ENCODE measurements at places on chromosomes 5 and 9. TPM values are rescaled to one million over a fixed set of nuclear protein-coding genes. Genes with fewer than 3 reads are reported as not detected.

- no peak for DNase-seq
Measured at GRCh38 chr9:82890865-82891264, 172.1 kb downstream of the RASEF start.

The CBY3 gene
- not detected for total RNA-seq

- DNase-seq, result no peak
Measured at GRCh38 chr5:92886751-92887150, 694.3 kb downstream of the NR2F1-AS1 start.

- DNase-seq, result no peak
Measured at GRCh38 chr9:5231212-5231611, at the start of gene INSL4. Gene INSL4, plus strand, starts transcription at chr9:5231419. Its CDS starts 105 bp downstream, at chr9:5231524.

GRCh38 chr5:137507150-137507549 lies 8.0 kb upstream of the SPOCK1 start:
- no peak for DNase-seq

DNA sequence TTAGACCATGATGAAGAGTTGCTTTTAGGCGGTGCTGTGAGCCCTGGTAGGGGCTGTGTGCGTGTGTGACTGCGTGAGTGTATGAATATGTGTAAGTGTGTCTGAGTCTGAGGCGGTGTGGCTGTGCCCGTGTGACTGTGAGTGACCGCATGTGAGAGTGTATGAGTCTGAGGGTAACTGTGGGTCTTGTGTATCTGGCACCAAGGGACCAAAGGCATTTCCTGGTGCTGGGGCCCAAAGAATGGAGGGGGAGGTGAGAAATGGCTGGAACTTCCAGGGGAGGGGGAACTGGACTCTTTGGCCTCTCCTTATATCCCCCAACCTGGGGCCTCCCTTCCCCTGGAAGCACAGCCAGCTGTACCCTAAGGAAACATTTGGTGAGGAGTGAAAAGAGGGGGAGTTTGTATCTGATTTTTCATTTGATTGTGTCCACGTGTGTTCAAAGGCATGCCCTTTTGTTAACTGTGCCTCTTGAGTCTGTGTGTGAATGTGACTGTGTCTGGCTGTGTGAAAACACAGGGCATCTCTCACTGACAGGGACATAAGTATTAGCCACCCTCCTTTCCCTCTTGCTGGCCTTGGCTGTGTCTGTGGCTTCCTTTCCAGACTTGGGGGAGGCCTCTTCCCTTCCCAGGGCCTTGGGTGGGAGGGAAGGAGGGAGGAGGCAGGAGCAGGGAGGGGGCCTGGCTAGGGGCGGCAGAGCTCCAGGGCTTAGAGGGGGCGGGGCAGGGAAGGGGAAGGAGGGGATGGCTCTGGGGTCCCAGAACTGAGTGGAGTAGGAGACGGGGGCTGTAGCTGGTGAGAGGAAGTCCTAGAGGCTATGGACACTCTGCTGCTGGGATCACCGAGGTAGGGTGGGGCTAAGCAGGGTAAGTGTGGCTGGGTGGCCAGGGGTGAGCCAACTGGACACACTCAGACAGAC lies 1.4 kb downstream of the IL11RA start:
- peak; percentile 32 for DNase-seq

- peak; percentile 68 for DNase-seq
Measured at GRCh38 chr5:73122875-73123810, 2.8 kb downstream of the TMEM171 start.

- no peak for DNase-seq
Measured at GRCh38 chr5:168128111-168128510, 163.3 kb upstream of the WWC1 start.

GRCh38 chr5:31250201-31250600 lies 56.7 kb downstream of the CDH6 start:
- no peak for DNase-seq

DNA sequence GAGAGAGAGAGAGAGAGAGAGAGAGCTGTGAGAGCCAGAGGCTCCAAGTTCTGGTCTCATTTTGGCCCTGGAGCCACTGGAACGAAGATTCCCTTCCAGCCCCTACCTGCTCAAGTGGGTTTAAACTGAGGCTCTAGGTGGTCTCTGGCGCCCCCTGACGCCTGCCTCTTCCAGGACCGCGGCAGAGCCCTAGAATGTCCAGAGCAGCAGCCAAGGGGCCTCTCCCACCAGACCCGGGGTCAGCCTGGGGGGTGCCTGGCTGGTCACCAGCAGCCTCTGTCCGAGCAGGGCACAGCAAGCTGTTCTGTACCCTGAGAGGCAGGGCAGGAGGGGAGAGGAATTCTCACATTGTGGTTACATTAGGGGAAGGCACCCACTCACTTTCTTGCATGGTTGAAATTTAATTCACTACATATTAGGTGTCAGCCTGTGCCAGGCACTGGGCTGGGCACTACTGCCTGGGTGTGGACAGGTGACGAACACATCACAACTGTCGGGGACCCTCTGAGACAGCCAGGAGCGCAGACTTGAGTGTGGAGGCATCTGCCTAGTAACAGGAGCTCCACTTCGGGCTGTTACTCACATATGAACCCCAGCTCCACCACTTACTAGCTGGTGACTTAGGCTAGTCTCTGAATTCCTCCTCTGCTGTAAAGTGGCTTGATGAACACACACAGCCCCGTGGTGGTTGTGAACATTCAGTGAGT lies 44.5 kb downstream of the AMBP start:
- DNase-seq, result peak; percentile 19

The CREBRF gene
- 8.8 TPM for total RNA-seq

GRCh38 chr5:435961-436640 lies 6.9 kb upstream of the EXOC3 start:
- DNase-seq, result peak; percentile 21

The PDE6A gene
- not detected for total RNA-seq

The ANKRD18A gene
- 0.21 TPM for total RNA-seq

DNA sequence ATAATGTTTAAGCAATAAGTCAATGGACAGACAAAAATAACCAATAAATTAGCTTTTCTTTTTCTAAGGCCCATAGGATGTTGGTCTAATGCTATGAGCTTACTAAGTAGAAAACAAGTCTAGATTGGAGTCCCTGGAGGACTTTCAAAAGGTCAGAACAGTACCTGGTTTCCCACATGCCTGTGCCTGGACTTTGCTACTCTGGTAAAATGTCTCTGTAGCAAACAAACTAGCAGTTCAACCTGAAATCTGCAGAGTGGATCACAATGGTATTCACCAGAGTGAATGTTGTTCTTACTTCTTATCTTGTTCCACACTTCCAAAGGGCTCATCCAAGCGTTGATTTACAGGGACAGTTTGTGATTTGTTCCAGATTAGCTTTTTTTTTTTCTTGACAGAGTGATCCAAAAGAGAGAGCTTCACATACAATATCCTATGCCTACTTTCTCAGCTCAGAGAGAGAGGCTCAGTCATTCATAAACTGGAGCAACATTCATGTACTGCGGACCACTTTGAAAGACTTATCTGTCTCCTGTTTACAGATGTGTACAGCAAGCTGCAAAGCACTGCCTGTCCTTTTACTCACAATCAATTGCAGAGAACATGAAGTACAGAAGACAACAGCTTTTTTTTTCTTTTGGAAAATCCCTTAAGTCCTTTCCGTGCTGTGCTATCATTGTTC lies 466.1 kb downstream of the SPATA31D1 start:
- DNase-seq, result no peak

GRCh38 chr9:12497790-12498189 lies 195.4 kb upstream of the TYRP1 start:
- no peak for DNase-seq

The GPR151 gene
- not detected for total RNA-seq

DNA sequence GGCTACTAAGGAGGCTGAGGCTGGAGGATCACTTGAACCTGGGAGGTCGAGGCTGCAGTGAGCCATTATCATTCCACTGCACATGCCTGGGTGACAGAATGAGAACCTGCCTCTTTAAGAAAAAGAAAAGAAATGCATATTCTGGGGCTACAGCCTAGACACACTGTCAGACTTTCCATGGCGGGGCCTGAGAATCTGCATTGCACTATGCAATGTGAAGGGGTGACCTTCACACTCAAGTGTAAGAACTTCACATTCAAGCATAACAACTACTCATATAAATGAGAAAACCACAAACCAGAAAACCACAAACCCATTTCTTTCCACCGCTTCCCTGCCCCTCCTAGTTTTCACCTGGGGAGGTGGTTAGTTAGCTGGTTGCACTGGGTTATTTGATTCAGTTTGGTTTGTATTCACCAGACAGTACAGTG lies 18.0 kb upstream of the FBP2 start:
- DNase-seq, result no peak

The UNC5A gene
- total RNA-seq, result 0.22 TPM

The TEX10 gene
- total RNA-seq, result 21.2 TPM

- DNase-seq, result no peak
Measured at GRCh38 chr9:109599711-109600110, 101.6 kb upstream of the PTPN3 start.

The C9orf50 gene
- not detected for total RNA-seq

The LVRN gene
- 0.28 TPM for total RNA-seq

GRCh38 chr9:2299156-2299842 lies 284.2 kb downstream of the SMARCA2 start:
- DNase-seq, result no peak

DNA sequence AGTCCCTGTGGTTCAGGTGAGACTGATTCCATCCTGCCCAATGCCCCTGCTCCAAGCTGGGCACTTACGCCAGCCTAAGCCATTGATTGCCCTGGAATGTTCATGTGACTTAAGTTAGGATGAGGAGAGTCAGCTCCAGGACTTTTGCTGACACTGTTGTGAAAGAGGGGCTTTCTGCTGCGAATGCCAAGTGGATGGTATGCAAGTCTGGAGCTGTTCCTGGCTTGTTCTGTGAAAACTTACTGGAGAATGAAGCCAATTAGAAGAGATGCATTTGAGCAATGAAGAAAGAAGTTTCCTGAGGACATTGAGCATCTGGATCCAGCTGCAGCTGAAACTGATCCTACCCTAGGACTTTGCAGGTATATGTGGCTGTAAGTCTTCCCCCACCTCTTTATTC lies 61.2 kb upstream of the ZFR start:
- DNase-seq, result no peak

- no peak for DNase-seq
Measured at GRCh38 chr5:34496701-34497469, 159.2 kb upstream of the RAI14 start.

- DNase-seq, result no peak
Measured at GRCh38 chr9:16184964-16185646, 632.3 kb downstream of the CCDC171 start.

GRCh38 chr5:95934207-95934804 lies 27.3 kb downstream of the ELL2 start:
- DNase-seq, result no peak

- DNase-seq, result no peak
Measured at GRCh38 chr9:97046228-97046627, 7.3 kb upstream of the CTSV start.

The SLC4A9 gene
- total RNA-seq, result not detected

DNA sequence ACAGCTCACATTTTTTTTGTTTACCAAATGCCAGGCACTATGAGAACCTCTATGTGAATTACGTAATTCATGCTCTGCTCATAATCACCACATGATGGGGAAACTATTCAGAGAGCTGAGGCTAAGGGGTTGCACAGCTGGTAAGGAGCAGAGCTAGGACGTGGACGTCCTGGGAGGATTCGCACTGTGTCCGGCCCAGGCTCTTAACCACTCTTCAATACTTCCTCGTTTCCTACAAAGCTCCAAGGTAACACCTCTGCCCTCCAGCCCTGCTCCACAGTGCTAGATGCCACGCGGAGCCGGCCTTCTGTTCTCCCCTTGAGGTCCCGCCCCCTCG lies 8.7 kb downstream of the PHF19 start:
- no peak for DNase-seq

DNA sequence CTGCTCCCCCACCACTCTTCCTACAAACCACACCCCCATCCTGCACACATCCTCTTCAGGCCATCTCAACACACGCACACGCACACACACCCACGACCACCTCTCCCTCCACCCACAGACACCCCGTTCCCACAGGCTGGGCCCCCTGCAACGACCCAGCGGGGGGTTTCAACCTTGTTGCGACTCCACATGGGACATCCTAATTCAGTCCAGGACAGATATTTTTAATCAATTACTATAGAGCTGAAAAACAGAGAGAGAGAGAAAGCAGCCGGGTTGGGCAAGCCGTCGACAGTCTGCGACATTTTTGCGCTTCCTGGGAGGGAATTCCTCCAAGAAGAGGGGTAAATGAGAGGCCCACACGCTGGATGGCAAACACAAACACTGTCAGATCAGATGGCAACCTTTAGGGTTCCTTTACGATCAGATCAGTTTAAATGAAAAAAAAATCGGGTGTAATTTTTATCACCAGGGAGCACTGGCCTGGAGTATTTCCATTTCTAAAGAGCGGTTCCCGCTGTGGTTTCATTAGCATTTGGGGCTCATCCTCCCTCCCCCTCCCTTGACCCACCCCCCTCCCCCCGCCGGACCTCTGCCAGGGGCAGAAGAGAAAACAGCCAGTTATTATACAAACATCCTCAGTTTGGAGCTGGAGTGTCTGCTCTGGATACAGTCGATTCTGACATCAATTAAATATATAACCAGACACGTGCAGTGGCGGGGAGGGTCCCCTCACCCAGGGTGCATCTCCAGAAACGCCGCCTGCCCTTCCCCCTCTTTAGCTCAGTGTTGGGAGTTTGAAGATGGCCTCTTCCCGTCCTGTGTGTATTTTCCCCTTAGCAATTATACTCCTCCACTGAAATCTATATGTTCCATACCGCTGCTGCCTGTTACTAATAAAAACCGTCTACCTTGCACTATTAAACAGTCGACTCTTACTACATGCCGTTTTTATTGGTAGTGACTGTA lies 2.3 kb upstream of the IRX2 start:
- DNase-seq, result no peak

DNA sequence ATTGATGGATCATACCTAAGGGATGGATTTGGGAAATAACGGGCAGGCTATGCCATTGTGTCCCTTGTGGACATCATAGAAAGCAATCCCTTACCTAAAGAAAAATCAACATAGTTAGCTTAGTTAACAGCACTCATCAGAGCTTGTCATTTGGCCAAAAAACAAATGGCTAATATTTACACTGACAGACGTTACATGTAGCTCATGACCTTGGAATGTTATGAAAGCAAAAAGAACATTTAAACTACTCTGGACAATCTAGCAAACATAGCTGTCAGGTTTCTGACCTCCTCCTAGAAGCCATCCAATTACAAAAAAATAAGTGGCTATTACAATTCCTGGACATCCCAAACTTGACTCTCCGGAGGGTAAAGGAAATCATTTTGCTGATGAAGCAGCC lies 23.8 kb downstream of the TMEM232 start:
- no peak for DNase-seq

- no peak for DNase-seq
Measured at GRCh38 chr9:34246453-34246852, 67.6 kb downstream of the UBAP1 start.

DNA sequence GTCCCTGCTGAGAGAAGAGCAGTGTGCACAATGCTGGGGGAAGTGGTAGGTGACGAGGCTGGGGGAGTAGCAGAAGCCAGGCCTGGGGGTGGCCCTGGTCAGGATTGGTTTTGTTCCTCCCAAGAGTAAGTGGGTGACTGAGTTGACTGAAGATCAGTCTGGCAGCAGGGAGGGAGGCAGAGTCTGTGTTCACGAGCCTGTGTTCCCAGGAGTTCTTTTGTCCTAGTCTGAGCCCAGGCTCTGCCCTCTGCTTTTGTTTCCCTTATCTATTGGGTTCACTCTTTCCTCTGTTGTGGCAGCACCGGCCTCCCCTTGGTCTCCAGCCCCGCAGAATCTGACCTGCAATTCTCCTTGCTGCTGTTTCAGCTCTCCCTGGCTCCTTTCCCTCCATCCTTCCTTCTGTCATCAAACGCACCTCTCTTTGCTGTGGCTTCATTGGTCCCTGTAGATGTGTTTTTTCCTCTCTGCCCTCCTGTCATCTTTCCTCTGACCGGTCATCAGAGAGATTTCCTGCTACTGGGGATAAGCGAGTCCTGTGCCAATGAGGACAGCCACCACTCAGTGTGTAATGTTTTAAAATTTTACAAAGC lies 607.4 kb downstream of the KIF4B start:
- no peak for DNase-seq

GRCh38 chr5:176653401-176654385 lies 6.4 kb downstream of the TSPAN17 start:
- no peak for DNase-seq

Data from endothelial cell of umbilical vein (primary cell).